ENCODE measurements at places on chromosomes 4 and X. TPM values are rescaled to one million over a fixed set of nuclear protein-coding genes. Genes with fewer than 3 reads are reported as not detected.

DNA sequence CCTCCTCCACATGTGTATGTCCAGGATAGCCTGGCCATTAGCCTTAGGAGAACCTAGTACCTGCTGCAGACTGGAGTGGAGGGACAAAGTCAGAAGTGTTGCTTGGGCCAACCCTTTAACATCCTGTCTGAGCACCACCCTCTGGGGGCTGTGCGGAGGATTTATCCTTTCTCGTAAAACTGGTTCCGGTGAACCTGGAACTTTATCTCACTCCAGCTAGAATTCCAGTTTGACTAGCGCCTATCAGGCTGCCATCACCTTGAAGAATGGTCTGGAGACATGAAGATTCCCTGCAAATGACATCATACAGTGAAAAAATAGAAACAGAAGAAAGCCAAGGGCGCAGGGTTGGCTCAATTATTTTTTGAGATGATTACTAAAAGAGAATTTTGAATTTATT is 4.0 kb downstream of the TCEAL8 start:
- H3K4me1 ChIP-seq, result 0 out of 2 replicates have a peak, but pooled peaks cover 2% of the 10 kb centered on the region
- no peak overlapping the region for H3K4me3 ChIP-seq
- no peak overlapping the region for H3K27ac ChIP-seq
- peaks cover 16% of the 10 kb centered on the region for H3K36me3 ChIP-seq
- H3K27me3 ChIP-seq, result no peaks in the 10 kb centered on the region

- DNase-seq, result no peak
- H3K27ac ChIP-seq, result no peak overlapping the region
- H3K4me1 ChIP-seq, result peaks cover 2% of the 10 kb centered on the region
- H3K36me3 ChIP-seq, result no peaks in the 10 kb centered on the region
- H3K4me3 ChIP-seq, result no peak overlapping the region
Observed at GRCh38 chrX:110734894-110735541, 60.6 kb downstream of the CHRDL1 start.

- no peaks in the 10 kb centered on the region for H3K27me3 ChIP-seq
- H3K4me1 ChIP-seq, result no peaks in the 10 kb centered on the region
- no peak overlapping the region for H3K27ac ChIP-seq
- no peak overlapping the region for H3K4me3 ChIP-seq
Observed at GRCh38 chr4:138775890-138776289, 239.7 kb upstream of the NOCT start.

DNA sequence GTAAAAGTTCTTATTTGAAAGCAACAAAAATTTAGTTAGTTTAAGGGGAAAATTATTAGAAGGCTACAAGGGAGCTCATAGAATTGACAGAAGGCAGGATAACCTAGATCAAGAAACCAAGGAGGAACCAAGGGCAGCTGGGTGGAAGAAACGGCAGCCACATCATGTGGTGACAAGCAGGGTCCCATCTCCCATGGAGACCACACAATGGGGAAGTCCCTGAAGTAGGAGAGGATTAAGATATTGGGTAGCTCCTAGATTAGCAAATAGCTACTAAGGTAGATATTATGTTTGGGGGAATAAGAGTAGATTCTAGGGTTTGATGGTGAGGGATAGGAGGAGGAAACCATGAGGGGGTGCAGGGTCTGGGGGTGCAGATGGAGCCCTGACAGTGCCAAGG is 48.0 kb upstream of the TMEM154 start:
- no peaks in the 10 kb centered on the region for H3K36me3 ChIP-seq
- H3K27me3 ChIP-seq, result no peaks in the 10 kb centered on the region
- no peak overlapping the region for H3K4me3 ChIP-seq
- no peak overlapping the region for H3K27ac ChIP-seq
- H3K4me1 ChIP-seq, result no peaks in the 10 kb centered on the region

DNA sequence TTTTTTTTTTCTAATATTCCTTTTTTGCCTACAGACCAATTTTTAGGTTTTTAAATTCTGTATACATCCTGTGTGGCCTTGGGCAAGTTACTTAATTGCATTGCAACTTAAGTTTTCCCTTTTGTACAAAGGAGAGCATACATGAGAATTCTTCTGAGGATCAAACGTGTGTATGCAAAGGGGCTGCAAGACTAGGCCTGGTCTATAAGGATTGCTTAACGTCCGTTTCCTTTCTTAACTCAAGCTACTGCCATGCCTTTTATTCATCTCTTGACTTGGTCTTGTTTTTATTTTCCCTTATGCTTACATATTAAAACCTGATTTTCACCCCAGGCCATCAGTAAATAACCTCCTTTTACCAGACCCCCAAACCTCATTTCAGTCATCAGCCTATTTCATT is 13.6 kb downstream of the RBPJ start:
- peaks cover 11% of the 10 kb centered on the region for H3K4me1 ChIP-seq
- H3K4me3 ChIP-seq, result no peak overlapping the region
- H3K27ac ChIP-seq, result no peak overlapping the region
- H3K36me3 ChIP-seq, result peaks cover 9% of the 10 kb centered on the region
- no peaks in the 10 kb centered on the region for H3K27me3 ChIP-seq

CENPE gene
- total RNA-seq, result 34.4 TPM

ANKRD37 gene
- total RNA-seq, result 3.7 TPM

ARHGAP24 gene
- 0.37 TPM for total RNA-seq

Data from H9 (cell line).